ENCODE measurements at places on chromosomes 5 and 9. TPM values are rescaled to one million over a fixed set of nuclear protein-coding genes. Genes with fewer than 3 reads are reported as not detected.
A peak's percentile ranks its signal among the peaks of the same experiment; 100 is the strongest.

- no peak for DNase-seq
- H3K27ac ChIP-seq = no peak overlapping the region
- H3K36me3 ChIP-seq = no peaks in the 10 kb centered on the region
- no peaks in the 10 kb centered on the region for H3K4me1 ChIP-seq
- H3K4me3 ChIP-seq = no peak overlapping the region
Observed at GRCh38 chr9:6584881-6585597, 60.5 kb downstream of the GLDC start.

GRCh38 chr9:124392871-124393460, 22.3 kb downstream of the PSMB7 start:
- H3K36me3 ChIP-seq = peaks cover 26% of the 10 kb centered on the region
- no peak overlapping the region for H3K27ac ChIP-seq
- H3K27me3 ChIP-seq = no peaks in the 10 kb centered on the region
- peak; percentile 67 for DNase-seq
- no peak overlapping the region for H3K4me3 ChIP-seq
- H3K4me1 ChIP-seq = peaks cover 72% of the 10 kb centered on the region

- no peaks in the 10 kb centered on the region for H3K36me3 ChIP-seq
- no peak for DNase-seq
- no peak overlapping the region for H3K4me3 ChIP-seq
- peaks cover 7% of the 10 kb centered on the region for H3K27me3 ChIP-seq
- peaks cover 24% of the 10 kb centered on the region for H3K4me1 ChIP-seq
- H3K27ac ChIP-seq = peak overlapping the region; percentile 77
Observed at GRCh38 chr9:134544388-134545214, 97.0 kb upstream of the COL5A1 start.

DNA sequence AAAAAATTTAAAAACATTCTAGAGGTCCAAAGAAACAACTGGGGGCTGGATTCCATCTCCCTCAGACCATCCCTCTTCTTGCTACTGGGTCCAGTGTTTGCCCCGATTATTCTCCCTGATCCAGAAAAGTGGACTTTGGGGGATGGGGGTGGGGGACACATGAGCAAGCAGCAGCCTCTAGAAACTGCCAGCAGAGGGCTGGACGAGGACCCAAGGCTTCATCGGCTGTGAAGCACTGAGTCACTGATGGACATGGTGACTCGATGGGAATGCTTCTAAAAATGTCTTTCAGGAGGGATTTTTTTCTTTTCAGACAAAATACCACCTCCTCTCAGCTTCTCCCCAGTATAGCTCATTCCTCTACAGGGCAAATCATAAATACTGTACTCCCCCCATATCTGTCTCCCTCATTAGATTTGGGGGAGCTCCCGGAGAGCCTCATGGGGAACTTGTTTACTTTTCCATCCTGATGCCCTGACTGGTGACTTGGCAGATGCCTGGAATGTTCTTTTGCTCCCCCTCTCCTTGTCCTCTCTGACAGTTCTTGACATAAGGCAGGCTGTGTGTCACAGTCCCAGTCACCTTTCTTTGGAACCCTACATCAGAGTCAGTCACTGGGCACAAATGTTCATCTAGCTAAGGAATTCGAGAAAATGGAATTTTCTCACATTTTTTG, 67.2 kb upstream of the STC2 start:
- no peaks in the 10 kb centered on the region for H3K27me3 ChIP-seq
- H3K27ac ChIP-seq = no peak overlapping the region
- H3K4me3 ChIP-seq = no peak overlapping the region
- no peaks in the 10 kb centered on the region for H3K4me1 ChIP-seq
- H3K36me3 ChIP-seq = no peaks in the 10 kb centered on the region

DNA sequence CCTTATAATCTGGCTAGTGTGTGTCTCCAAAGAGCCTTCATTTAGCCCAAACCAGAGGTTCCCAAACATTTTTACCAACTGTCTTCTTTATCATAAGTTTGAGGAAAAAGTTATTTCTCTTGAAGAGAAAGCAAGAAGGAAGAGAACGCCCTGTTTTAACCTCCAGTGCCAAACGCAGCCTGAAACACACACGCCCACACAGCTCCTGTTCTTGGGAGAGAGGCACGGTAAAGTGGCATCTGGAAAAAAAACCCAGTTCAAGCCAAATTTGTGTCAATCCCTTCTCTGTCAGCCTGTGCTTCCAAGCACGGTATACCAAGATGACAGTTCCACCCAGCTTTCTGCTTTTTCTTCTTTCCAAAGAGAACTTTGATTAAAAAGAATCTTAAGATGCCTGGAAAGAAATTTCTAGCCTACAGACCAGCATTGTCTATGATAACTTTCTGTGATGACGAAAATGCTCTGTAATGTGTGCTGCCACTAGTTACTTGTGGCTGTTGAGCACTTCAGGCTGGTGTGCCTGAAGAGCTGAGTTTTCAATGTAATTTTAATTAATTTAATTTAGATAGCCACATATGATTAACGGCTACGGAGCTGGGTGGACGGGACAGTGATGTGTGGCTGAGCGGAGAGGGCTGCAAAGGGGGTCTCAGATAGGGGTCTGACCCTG, 62.3 kb downstream of the ACER2 start:
- H3K4me1 ChIP-seq = peaks cover 11% of the 10 kb centered on the region
- H3K4me3 ChIP-seq = no peak overlapping the region

GRCh38 chr5:172285226-172286143, 1.9 kb upstream of the UBTD2 start:
- no peaks in the 10 kb centered on the region for H3K27me3 ChIP-seq
- H3K27ac ChIP-seq = peak overlapping the region; percentile 89
- H3K4me1 ChIP-seq = peaks cover 34% of the 10 kb centered on the region
- no peak for DNase-seq
- H3K36me3 ChIP-seq = no peaks in the 10 kb centered on the region
- H3K4me3 ChIP-seq = no peak overlapping the region

- H3K27ac ChIP-seq = no peak overlapping the region
- no peak overlapping the region for H3K4me3 ChIP-seq
- H3K4me1 ChIP-seq = no peaks in the 10 kb centered on the region
- H3K27me3 ChIP-seq = no peaks in the 10 kb centered on the region
- DNase-seq = no peak
- no peaks in the 10 kb centered on the region for H3K36me3 ChIP-seq
Observed at GRCh38 chr5:122704247-122705036, 70.4 kb upstream of the SNX2 start.

GRCh38 chr5:33936381-33937016, at the start of gene RXFP3:
TSS of gene RXFP3 (plus strand) at chr5:33936386. CDS start at chr5:33936741, 355 bp downstream.
- H3K4me1 ChIP-seq = peaks cover 12% of the 10 kb centered on the region
- no peak within 1 kb of the TSS for H3K27ac ChIP-seq
- H3K27me3 ChIP-seq = peaks cover 39% of the 10 kb centered on the region
- H3K4me3 ChIP-seq = peak within 1 kb of the TSS; percentile 31

Gene PCDHB4
- not detected for total RNA-seq

Gene GAPT
- not detected for total RNA-seq

Gene PTGES
- total RNA-seq = 0.58 TPM

Gene SIT1
- not detected for total RNA-seq

Gene RAB3C
- 7.9 TPM for total RNA-seq

Gene MYMK
- total RNA-seq = not detected
